ENCODE measurements at places on chromosomes 6 and 20.

- no peak for DNase-seq
Measured at GRCh38 chr20:10007747-10008146, 27.0 kb upstream of the ANKEF1 start.

GRCh38 chr6:115882174-115882573 is 178.5 kb downstream of the FRK start:
- DNase-seq, result no peak

- DNase-seq, result no peak
Measured at GRCh38 chr20:21661488-21662055, 43.9 kb upstream of the PAX1 start.

DNA sequence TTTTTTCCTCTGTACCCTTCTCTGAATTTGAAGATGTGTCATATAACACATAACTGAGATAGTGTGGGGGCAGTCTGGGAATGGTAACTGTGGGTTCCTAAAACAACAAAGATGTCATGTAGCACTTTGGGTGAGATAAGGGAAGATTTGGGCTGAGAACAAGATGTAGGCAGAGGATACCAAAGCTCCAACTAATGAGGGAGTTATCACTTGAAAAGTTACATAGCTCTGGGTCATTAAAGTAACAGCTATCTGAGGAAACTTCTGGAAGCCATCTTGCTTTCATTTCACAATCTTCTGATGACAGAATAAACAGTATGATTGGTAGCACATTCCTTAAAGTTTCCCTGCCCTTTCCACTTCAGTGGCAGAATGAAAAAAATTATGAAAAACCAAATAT is 255.4 kb downstream of the TBX18 start:
- DNase-seq, result no peak

- no peak for DNase-seq
Measured at GRCh38 chr6:42227173-42227850, 9.7 kb upstream of the MRPS10 start.

DNA sequence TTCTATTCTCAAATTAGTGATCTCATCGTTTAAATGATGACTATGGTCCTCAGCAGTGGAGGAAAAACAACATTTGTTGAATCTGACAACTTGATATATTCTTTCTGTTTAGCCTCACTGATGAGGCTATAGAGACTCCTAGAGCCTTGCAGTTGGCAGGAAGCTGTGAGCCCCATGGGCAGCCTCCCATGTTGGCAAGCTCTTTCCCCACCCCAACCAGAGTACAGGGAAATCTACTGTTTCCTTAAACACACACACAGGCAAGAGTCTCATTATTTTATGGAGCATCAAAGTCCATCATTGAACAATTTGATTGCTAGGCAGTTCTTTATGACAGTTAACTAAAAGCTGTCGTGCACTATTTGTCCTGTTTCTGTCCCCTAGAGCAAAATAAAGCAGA is 498.2 kb upstream of the CITED2 start:
- DNase-seq, result no peak

GRCh38 chr6:148164645-148165044 is 178.0 kb upstream of the SASH1 start:
- no peak for DNase-seq

DNA sequence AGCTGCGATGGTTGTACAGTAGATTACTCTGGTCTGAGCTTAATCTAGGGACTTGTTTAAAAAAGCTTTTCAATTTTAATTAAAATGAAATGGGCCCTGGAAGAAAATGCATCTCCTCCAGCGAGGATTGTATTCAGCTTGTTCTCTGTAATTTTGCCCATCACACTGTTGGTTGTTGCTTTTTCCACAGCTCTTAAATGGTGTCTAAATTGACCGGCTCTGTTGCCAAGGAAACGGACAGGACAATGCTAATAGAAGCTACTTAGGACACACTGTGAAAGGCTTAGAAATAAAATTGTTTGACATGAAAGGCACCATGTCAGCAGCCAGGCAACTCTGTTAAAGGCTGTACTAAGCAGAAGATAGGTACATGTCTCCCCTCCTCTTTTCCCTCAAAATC is 116.7 kb upstream of the NRSN1 start:
- DNase-seq, result no peak

GRCh38 chr6:53556986-53557715 is 12.2 kb upstream of the GCLC start:
- no peak for DNase-seq

DNA sequence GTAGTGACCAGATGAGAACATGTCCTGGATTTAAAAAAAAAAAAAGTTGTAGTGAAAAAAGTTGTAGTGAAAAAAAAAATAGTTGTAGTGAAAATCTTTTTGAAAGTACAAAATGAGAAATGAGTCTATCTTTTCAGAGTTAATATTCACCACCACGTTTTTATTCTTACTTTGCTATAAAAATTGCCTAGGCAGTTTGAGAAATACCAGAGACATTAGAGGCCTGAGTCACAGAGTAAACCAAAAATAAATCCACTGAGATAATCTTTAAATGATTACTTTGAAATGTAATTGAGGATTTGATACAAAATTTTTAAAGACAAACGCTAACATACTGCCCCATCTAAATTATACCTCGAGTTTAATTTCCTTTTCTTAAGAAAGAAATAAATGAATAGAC is 101.2 kb upstream of the TIAM2 start:
- no peak for DNase-seq

Measured in stimulated activated CD8-positive, alpha-beta memory T cell treated with anti-CD3 and anti-CD28 coated beads, Interleukin-15, amount 100 ng/mL, for 48 hours (primary cell).